ENCODE measurements at places on chromosomes 5 and 9.

- no peak for DNase-seq
Measured at GRCh38 chr5:1208743-1209488, 7.5 kb downstream of the SLC6A19 start.

- DNase-seq = no peak
Measured at GRCh38 chr5:153400931-153401330, 89.5 kb upstream of the GRIA1 start.

GRCh38 chr5:160887780-160888179 is 35.8 kb upstream of the ATP10B start:
- DNase-seq = no peak

GRCh38 chr5:147611483-147611882 is 101.6 kb upstream of the DPYSL3 start:
- no peak for DNase-seq

DNA sequence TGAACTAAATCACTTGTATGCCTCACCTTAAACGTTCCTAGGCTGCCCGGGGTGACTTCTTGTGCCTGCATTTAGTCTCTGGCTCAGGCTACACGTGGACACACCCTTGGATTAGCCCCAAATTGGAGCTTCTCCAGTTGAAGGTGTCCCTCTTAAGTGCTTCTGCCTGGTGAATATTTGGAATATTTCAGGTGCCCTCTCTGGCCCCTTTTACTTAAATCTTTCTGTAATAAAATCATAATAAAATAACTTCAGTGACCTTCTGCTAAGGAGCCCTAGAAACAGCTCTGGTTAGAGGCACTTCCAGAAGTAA is 74.3 kb upstream of the KLF9 start:
- DNase-seq = no peak

DNA sequence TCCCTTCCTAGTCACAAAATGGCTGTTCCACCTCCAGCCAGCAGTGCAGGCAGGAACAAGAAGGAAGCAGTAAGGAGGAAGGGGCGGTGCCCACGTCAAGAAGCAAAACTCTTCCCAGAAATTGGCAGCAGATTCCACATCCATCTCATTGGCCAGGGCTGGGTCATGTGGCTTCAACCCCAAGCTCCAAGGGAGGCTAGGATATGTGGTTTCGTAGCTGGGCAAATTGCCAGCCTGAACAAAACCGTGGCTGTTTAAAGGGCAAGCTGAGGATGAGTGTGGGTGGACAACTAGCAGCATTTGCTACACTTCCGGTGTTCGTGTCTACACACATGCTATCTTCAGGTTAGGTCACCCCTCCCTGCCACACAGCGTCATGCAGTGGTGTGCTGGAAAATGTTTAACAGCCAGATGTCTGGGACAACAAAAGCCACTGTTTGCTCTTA is 92.1 kb upstream of the MAP1B start:
- no peak for DNase-seq

GRCh38 chr9:12739014-12739652 is 35.7 kb upstream of the LURAP1L start:
- DNase-seq = no peak

DNA sequence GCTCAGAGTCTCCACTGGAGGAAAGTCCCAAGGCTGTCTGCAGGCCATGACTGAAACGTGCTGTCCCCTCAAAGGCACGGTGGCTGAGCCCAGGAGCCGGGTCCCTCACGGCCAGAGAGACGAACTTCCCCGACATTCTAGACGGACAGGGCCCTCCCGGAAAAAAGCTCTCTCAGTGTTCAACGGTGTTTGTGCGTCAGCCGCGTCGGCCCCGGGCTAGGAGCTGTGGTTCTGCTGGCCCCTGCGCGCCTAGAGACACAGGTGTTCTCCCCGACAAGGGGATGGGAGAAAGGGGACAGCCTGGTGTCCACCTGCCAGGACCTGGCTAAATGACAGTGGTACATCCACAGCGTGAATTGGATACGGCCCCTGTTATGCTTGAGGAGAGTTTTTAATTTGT is 5.8 kb upstream of the GPSM1 start:
- no peak for DNase-seq

DNA sequence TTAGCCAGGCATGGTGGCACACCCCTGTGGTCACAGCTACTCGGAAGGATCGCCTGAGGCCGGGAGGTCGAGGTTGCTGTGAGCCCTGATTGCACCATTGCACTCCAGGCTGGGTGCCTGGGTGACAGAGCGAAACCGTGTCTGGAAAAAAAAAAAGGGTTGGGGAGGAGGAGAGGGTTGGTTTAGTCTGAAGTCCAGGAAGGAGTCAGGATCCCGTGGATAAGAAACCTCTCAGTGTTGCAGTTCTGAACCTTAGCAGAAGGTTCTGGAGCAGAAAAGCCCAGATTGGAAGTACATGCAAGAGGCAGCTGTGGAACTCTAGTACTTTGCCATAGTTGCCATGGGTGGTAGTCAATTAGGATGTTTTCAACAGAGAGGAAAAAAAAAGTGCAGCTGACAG is 125.2 kb upstream of the CPEB4 start:
- no peak for DNase-seq

GRCh38 chr5:106014262-106014661 is 1656.5 kb downstream of the EFNA5 start:
- no peak for DNase-seq

- no peak for DNase-seq
Measured at GRCh38 chr9:135835131-135835530, 72.2 kb downstream of the CAMSAP1 start.

GRCh38 chr9:127175764-127176163 is 53.3 kb upstream of the ANGPTL2 start:
- no peak for DNase-seq

GRCh38 chr9:88481933-88482332 is 53.0 kb upstream of the NXNL2 start:
- DNase-seq = no peak

DNA sequence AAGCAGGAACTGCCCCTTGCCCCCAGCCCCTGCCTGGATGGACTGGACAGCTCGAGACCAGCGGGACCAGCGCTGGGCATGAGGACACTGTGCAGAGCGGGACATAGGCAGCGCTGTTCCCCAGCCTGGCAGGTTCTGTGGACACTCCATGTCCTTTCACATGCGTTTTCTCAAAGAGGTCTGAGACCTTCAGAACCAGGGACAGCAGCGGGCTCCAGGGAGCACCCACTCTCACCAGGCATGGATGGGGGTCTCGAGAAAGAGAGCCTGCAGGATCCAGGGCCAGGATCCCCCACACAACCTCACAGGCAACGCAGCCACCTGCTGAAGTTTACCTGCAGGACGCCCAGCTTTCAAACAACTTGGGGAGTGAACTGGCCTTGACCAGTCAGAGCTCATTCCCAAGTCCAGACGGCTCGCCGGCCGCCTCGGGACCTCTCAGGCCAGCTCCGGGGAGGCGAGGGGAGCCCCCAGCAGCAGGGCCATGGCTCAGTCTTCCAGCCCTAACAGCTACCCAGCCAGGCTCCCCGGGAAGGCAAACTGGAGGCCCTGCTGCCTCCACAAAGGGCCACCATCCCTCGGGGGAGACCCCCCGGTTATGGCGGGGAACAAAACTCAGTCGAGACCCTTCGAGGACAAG is 72.5 kb upstream of the SARDH start:
- no peak for DNase-seq

GRCh38 chr5:99032234-99033013 is 103.6 kb upstream of the CHD1 start:
- no peak for DNase-seq

DNA sequence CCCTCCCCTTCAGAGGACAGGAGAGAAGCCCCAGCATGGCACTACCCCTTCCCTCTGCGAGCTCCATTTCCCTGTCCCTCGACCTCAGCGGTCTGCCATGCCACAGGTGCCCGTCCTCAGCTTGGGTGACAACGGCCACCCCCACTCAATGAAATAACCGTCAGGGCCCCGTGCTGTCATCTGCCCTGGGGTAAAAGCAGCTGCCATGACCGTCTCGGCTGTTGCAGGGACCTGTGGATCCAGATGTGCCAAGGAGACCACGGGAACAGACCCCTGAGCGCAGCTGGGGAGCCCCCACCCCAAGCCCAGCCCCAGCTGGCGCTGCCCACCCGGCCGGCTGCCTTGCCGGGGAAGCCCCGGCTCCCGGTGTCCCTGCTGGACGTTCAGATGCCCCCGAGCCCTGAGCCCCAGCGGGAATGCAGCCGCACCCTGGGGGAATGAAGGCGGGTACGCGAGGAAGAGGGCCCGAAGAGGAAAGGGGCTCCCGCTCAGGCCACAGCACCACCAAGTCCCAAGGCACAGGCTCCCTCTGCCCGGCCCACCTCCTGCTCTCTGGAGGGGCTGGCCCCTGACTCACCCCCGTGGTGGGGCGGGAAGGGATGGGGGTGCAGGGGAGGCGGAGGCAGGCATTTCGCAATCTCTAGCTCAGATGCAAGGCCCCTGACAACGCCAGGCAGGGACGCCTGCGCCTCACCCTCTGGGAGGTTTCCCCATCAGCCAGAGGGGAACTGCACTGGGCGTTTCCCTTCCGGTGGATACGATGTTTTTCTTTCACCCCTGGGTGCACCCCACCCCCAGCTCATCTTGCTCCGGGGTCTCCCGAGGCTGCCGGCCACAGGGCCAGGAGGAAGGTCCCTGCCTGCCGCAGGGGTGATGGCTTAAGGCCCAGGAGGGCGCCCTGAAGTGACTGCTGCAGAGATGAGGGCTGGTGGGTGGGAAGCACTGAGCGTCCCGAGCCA is 49.2 kb downstream of the NACC2 start:
- peak; percentile 33 for DNase-seq

GRCh38 chr5:30183795-30184194 is 1009.7 kb upstream of the CDH6 start:
- no peak for DNase-seq

DNA sequence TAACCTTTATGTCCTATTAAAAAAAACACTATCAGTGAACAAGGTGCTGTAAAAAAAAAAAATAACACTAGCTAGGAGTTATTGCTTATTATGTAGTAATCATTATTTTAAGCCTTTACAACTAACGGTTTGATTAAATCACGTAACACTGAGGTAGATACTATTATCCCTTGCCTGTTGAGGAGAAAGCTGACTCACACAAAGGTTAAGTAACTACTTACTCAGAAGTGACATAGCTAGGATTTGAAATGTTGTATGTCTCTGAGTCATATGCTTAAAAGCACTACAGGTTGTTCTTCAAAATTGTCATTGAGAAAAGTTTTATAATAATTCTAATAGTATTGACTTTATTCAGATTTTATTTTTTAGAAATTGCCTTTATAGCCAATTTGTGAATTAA is 8.8 kb downstream of the TENT2 start:
- no peak for DNase-seq

- no peak for DNase-seq
Measured at GRCh38 chr5:115977096-115977495, 14.8 kb downstream of the LVRN start.

DNA sequence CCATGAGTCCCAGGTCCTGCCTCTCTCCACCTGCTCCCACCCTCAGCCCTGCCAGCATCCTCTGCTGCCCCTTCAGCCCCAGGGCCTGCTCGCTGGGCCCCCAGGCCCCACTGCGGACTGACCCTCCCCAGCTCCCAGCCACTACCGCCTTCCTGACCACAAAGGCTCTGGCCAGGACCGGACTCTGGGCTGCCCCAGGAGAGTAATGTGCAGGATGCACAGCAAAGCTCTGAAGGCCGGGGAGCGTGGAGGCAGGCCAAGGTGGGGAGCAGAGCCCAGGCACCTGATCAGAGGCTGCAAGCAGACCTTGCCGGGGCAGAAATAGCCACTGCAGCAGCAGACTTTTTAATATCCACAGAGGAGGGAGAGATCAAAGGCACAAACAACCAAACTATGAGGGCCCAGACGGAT is 27.9 kb downstream of the IPPK start:
- DNase-seq = no peak

GRCh38 chr9:137750566-137750965 is 127.0 kb upstream of the CACNA1B start:
- DNase-seq = no peak

DNA sequence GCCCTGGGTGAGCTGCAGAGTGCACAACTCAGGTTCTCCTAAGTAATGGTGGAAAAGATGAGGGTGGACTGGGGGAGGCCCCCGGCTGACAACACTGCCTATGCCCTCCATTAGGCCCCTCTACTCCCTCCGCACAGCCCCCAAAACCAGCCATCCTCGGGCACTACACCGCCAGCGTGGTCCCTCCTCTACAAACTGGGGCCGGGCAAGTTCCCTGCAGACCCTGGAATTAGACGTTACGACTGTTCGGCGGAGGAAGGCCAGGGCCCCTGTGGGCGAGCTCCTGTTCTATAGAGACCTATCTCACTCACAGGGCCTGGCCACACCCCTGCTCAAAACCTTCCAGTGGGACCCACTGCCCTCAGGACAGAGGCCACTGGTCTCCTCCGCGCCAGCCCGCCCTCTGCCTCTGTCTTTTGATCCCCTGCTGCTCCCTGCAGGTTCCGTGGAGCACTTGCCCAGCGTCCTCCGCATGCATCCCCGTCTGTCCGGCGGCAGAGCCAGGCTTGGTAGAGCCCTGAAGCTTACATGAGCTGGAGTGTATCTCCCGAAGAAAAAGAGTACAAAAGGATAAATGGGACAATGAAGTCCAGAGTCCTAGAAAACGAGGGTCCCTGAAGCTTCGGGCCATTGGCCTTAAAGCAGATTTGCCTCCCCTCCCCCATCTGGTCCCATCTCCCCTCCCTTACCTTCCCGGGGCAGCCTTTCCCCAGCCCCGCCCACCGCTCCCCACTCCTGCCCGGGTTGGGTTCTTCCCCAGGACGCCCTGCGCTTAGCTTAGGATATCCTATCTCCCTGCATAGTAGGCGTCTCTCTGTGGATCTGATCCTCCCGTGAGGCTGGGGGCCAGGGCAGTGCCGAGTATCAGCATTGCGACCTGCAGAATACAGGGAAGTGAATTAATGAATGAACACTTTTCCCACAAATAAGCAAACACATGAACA is 71.3 kb downstream of the HRH2 start:
- no peak for DNase-seq

DNA sequence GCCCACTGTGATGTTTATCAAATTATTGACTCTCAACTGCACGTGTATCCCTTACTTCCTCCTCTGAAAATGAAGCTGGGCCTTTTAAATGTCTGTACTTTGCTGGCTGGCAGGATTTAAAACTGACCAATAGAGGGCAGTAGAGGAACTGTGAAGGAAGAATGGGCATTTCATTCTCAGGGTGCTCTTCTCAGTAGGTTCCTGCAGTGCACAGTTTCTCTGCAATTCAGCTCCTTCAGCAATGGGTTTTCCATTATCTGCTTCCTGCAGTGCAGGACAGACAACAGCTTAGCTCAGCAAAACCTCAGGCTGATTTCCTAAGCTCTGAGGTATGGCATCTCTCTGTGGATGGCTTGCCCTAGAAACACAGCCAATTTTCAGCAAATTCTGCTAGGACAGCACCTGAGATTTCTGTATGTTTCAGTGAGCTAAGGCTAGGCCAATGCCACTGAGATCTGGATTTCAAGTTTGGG is 298.4 kb upstream of the PRDM9 start:
- peak; percentile 10 for DNase-seq

GRCh38 chr5:157469073-157469472 is 9.1 kb downstream of the NIPAL4 start:
- DNase-seq = no peak

- DNase-seq = no peak
Measured at GRCh38 chr5:74919487-74919886, 53.3 kb upstream of the FAM169A start.

GRCh38 chr5:151663617-151664293 is 23.0 kb downstream of the SPARC start:
- peak; percentile 36 for DNase-seq
